ENCODE measurements at places on chromosomes 1 and 21. TPM values are rescaled to one million over a fixed set of nuclear protein-coding genes. Genes with fewer than 3 reads are reported as not detected.

RNU1-2 gene
- total RNA-seq, result 6,387 TPM

TBX19 gene
- total RNA-seq, result 0.60 TPM

HSD3B2 gene
- 0.32 TPM for total RNA-seq

PHGDH gene
- total RNA-seq, result 108 TPM

REN gene
- total RNA-seq, result not detected

All from esophagus mucosa (tissue), 1 donor.